IMR-90 (cell line): ENCODE measurements at places on chromosomes 2 and 18. TPM values are rescaled to one million over a fixed set of nuclear protein-coding genes. Genes with fewer than 3 reads are reported as not detected.

The AKAIN1 gene
- polyA plus RNA-seq, result not detected in 2 replicates

The ACOXL gene
- polyA plus RNA-seq, result not detected in 2 replicates

The SLC1A4 gene
- polyA plus RNA-seq, result 5.9 and 6.8 TPM in 2 replicates

The FZD7 gene
- polyA plus RNA-seq, result 87.9 and 90.9 TPM in 2 replicates

The DNAJC5G gene
- not detected in 2 replicates for polyA plus RNA-seq

The KHK gene
- 0.80 and 0.82 TPM in 2 replicates for polyA plus RNA-seq

The GPR55 gene
- 0.03 TPM in 1 of 2 replicates, not detected in the other for polyA plus RNA-seq

The PLB1 gene
- 0.43 and 0.74 TPM in 2 replicates for polyA plus RNA-seq

The RFTN2 gene
- polyA plus RNA-seq, result 0.44 and 0.73 TPM in 2 replicates

The CPO gene
- polyA plus RNA-seq, result not detected in 2 replicates

The HOXD11 gene
- polyA plus RNA-seq, result not detected in 2 replicates

The MFSD2B gene
- polyA plus RNA-seq, result 0.05 and 0.09 TPM in 2 replicates

The IFIH1 gene
- 0.76 and 1.3 TPM in 2 replicates for polyA plus RNA-seq

The RND3 gene
- 111 and 136 TPM in 2 replicates for polyA plus RNA-seq

The SH2D6 gene
- polyA plus RNA-seq, result 0.32 and 0.37 TPM in 2 replicates

The MZT2A gene
- polyA plus RNA-seq, result 82.3 and 139 TPM in 2 replicates

The C1GALT1C1L gene
- polyA plus RNA-seq, result 0.53 and 0.63 TPM in 2 replicates

The LOXL3 gene
- 21.8 and 23.4 TPM in 2 replicates for polyA plus RNA-seq

The CFAP53 gene
- polyA plus RNA-seq, result 0.12 and 0.22 TPM in 2 replicates

The PLCD4 gene
- 1.5 and 1.9 TPM in 2 replicates for polyA plus RNA-seq

The RAB17 gene
- polyA plus RNA-seq, result 0.17 and 0.41 TPM in 2 replicates

The IL36RN gene
- polyA plus RNA-seq, result not detected in 2 replicates

The GREB1L gene
- polyA plus RNA-seq, result 0.01 and 0.02 TPM in 2 replicates

The EMX1 gene
- polyA plus RNA-seq, result not detected in 2 replicates

The ANO7 gene
- 3.4 and 3.8 TPM in 2 replicates for polyA plus RNA-seq

The IMPA2 gene
- polyA plus RNA-seq, result 4.7 and 5.5 TPM in 2 replicates

The ECEL1 gene
- polyA plus RNA-seq, result not detected in 2 replicates

The TOGARAM2 gene
- polyA plus RNA-seq, result 0.32 and 0.38 TPM in 2 replicates

The UGT1A3 gene
- polyA plus RNA-seq, result not detected in 2 replicates

The CRYGC gene
- polyA plus RNA-seq, result not detected in 2 replicates

The LBX2 gene
- 0.62 and 0.66 TPM in 2 replicates for polyA plus RNA-seq

The HOXD4 gene
- polyA plus RNA-seq, result not detected in 2 replicates

The MARCHF7 gene
- polyA plus RNA-seq, result 39.1 and 59.1 TPM in 2 replicates

The GNAL gene
- 0.11 and 0.15 TPM in 2 replicates for polyA plus RNA-seq

The XDH gene
- 0.46 and 0.80 TPM in 2 replicates for polyA plus RNA-seq

The DOK1 gene
- 17.5 and 17.6 TPM in 2 replicates for polyA plus RNA-seq

The COL4A3 gene
- polyA plus RNA-seq, result not detected in 2 replicates

The GYPC gene
- polyA plus RNA-seq, result 96.3 and 103 TPM in 2 replicates

The CCDC138 gene
- polyA plus RNA-seq, result 1.3 and 1.5 TPM in 2 replicates

The POTEJ gene
- polyA plus RNA-seq, result not detected in 2 replicates

The DCDC2C gene
- polyA plus RNA-seq, result not detected in 2 replicates

The BOLL gene
- not detected in 2 replicates for polyA plus RNA-seq

The FBLN7 gene
- 1.0 and 1.2 TPM in 2 replicates for polyA plus RNA-seq

The NTSR2 gene
- not detected in 2 replicates for polyA plus RNA-seq

The METTL5 gene
- polyA plus RNA-seq, result 31.7 and 38.3 TPM in 2 replicates

The HRH4 gene
- polyA plus RNA-seq, result not detected in 2 replicates

The SERPINB13 gene
- polyA plus RNA-seq, result not detected in 2 replicates

The NCL gene
- polyA plus RNA-seq, result 215 and 267 TPM in 2 replicates

The TNS1 gene
- polyA plus RNA-seq, result 40.3 and 41.1 TPM in 2 replicates

The REG1B gene
- polyA plus RNA-seq, result not detected in 2 replicates

The KCNG3 gene
- polyA plus RNA-seq, result not detected in 2 replicates

The PIEZO2 gene
- 2.2 and 2.4 TPM in 2 replicates for polyA plus RNA-seq
